ENCODE measurements at places on chromosomes 4 and X.
A peak's percentile ranks its signal among the peaks of the same experiment; 100 is the strongest.

GRCh38 chrX:17413228-17413627 lies 38.2 kb downstream of the NHS start:
- no peak for DNase-seq

DNA sequence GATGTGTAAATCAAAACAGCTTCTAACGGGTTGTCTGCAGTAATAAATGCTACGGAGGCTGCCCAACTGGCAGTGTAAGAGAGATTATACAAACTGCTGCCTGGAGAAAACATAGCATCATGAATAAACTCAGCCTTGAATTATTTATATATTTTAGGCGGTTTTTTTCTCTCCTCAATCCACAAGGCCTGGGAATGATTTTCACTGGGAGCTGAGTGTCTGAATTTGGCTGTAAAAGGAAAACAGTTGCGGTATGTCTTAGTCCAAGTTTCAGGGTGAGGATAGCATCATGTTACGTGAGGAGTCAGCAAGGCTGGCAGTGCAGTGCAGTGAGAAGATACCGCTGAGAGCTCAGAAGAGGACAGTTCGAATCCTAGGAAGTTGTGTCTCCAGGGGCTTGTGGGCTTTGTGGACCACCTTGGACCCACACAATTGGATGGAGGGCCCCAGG lies 291.5 kb upstream of the BOD1L1 start:
- no peak for DNase-seq

GRCh38 chrX:112849016-112849415 lies 8.4 kb upstream of the AMOT start:
- no peak for DNase-seq

GRCh38 chr4:5034206-5034605 lies 14.9 kb upstream of the CYTL1 start:
- no peak for DNase-seq

GRCh38 chr4:77012726-77013125 lies 63.1 kb downstream of the CCNI start:
- no peak for DNase-seq

DNA sequence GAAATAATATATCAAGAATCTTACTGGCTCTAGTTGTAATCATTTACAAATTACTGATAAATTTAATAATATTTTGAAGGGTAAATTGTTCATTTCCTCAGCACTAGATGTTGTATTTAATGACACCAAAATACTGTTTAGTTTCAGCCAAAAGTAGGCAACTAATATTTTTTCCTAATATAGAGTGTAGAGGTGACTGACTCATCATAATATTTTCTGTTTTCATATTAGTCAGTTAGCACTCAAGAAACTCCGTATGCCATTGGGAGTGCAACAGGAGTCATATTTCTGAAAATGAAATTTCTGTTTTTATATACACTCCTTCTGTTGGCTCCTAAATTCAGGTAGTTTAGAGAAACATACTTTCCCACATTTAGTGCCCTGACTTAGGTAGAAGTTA lies 36.6 kb upstream of the PTPN13 start:
- DNase-seq, result no peak

DNA sequence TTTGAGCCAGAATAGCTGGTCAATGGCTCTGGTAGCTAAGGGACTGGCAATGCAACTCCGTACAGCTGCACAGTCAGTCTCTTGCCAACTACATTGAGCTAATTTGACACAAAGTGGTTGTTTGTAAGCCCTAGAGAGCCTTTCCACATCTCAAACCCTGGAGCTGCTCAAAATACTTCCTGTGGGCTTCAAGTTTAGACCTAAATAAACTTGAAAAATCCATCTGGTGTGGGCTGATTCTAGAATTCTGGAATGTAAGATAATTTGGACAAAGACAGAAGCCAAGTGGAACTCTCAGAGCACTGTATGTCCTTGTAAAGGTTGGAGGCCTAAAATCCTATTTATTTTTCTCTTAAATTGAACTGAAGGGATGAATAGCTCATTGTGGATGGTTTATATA lies 380.8 kb downstream of the SPRY1 start:
- no peak for DNase-seq

DNA sequence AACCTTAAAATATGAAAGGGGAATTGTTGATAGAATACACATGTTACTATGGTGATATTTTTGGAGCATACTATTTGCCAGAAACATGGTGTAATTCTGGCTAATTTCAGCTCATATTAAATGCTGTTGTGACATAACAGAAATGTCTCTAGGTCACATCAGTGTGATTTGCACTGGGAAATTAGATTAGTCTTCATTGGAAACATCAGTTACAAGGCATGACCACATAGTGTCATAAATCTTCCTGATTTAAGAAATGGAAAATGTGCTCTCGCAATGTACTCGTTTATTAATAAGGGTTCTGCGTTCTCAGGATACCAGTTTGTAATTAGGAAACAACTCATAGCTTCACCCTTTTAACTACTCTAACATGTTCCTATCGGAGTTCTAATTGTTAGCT lies 72.9 kb upstream of the GYPA start:
- no peak for DNase-seq

DNA sequence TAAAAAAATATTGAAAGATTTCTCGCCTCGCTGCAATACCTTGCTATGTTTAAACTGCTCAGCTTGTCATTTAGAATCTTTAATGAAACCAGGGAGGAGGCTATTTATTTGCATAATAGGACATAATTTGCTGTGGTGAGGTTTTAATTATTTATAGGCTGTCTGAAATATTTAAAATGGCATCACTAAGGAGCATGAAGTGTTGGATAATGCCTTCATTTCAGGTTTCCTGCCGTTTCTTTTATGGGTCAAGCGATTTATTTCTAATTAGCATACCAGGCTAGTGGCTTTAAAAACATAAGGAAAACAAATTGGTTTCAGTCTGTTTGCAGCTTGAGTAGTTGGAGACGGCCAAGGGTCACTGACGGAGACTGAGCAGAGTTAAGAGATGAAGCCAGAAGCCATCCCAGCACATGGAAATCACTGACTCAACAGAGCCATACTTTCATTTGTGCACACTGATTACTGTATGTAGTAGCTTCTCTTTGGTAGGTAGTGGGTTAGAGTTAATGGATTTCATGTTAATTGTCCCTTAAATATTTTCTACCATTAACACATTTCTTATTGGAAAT lies 1962.4 kb upstream of the TENM3 start:
- DNase-seq, result no peak

DNA sequence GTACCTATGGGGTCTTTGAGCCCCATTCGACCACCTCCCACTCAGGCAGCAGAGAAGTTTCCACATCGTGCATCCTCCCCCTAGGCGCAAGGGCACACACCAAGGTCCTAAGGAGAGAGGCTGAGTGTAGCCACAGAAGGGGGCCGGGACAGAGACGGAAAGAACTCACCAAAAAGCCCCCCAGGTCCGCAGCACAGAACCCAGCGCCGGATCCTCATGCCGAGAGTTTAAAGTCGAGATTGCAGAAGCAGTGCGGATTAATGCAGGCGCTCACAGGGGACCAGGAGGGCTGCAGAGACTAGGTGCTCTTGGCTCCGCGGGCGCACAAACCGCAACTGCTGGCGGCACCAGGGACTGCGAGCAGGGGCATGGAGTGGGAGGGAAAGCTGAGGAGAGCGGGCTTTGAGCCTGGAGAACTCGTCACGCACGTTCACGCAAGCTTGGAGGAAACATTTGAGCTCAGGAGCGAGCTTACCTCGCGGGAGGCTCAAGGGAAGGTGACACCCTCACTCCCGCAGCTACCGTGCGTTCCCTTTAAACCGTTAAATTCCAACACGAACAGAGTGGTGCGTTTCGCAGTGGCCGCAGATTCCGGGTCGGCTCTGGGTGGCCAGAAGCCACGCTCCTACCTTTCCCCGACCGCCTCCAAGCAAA lies 8.5 kb downstream of the NKX3-2 start:
- no peak for DNase-seq

DNA sequence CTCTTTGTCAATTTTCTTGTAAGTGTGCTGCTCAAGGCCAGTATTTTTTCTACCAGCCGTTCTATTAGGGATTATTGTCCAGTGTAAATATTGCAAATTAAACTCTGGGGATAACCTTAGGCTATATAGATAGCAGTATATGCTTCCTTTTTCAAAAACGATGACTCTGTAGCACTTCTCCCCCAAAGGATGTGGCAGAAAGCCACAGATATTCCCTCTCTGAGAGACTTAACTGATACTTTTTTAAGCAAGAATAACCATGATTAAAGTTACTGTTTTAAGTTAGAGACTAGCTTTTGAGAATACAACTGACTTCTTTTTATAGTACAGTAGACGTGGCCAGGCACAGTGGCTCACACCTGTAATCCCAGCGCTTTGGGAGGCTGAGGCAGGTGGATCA lies 130.0 kb downstream of the FHIP1A start:
- no peak for DNase-seq

- no peak for DNase-seq
Observed at GRCh38 chr4:75973766-75974165, 17.0 kb downstream of the SDAD1 start.

- no peak for DNase-seq
Observed at GRCh38 chr4:37392521-37393255, 148.1 kb downstream of the NWD2 start.

- no peak for DNase-seq
Observed at GRCh38 chrX:153694687-153695270, 7.1 kb downstream of the SLC6A8 start.

- no peak for DNase-seq
Observed at GRCh38 chr4:78951862-78952472, 12.7 kb upstream of the PAQR3 start.

- DNase-seq, result no peak
Observed at GRCh38 chrX:2552621-2553201, 51.9 kb upstream of the DHRSX start.

DNA sequence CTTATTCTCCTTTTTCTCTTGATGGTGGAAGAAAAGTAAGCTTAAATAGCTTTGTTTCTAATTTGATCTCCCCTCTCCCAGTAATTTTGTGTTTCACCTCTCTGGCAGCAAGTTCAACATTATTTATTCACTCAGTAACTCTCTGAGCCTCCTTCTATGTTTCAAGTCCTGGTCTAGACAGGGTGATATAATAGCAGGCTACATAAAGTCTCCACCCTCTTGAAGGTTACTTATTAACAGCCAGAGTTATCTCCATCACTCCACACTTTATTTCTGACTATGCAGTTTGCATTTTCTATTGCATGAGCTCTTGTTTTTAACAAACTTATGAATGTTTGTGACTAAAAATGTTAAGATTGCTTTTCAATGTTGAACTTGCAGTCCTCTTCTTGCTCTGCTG lies 17.8 kb upstream of the ANOS1 start:
- DNase-seq, result no peak

DNA sequence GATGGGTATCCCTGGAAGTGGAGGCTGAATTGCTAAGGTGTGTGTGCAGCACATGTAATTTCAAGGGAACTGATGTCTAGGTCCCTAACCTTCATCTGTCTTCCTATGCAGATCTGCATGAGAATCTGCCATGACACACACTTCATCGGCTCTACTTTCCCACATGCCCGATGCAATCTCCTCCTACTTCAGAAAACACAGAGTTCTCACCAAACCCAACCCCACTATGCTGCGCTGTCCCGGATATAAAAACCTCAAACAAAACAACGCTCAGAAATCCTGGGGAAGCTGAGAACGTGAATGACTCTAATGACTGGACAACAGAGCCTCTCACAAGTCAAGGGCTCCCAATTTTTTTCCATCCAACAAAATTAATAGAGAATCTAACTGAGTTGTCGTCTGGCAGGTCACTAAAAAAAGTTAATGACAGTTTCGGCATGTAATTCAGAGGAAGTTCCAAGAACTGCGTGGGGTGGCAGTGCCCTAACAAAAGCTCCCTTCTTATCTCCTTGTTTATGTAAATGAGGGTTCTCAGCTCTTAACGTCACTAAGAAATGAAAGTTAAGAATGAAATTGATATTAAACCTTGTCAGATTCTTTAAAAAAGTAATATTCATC lies 39.0 kb downstream of the STX18 start:
- no peak for DNase-seq

GRCh38 chr4:165101641-165102040 lies 11.0 kb downstream of the TMEM192 start:
- DNase-seq, result no peak

DNA sequence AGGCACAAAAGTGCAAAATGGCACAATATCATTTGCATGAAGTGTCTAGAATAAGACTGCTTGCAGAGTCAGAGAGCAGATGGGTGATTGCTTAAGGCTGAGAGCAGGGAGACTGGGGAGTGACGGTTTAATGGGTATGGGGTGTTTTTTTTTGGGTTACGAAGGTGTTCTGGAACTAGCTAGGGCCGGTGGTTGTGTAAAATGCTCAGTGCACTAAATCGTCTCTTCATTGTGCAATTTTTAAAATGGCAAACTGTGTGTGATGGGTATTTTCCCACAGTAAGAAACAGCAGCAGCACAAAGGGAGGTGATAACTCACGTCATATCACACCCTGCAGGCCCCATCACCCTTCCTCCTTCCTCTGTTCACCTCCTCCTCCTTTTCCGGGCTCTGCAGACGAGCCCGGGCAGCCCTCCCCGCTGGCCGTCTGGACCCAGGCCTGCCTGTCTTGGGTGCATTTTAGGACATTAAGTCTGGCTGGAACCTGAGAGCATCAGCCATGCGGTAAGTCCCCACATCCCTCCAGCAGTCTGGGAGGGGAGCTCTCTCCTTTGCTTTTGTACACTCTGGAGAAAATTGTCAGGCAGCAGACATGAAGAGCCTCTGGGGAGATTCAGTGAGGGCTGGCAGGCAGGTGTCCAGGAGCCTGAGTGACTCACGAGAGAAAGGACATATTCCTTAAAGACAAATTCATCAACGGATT lies 42.7 kb downstream of the ASMT start:
- DNase-seq, result peak; percentile 94

GRCh38 chr4:42806303-42806835 lies 86.1 kb upstream of the GRXCR1 start:
- no peak for DNase-seq

DNA sequence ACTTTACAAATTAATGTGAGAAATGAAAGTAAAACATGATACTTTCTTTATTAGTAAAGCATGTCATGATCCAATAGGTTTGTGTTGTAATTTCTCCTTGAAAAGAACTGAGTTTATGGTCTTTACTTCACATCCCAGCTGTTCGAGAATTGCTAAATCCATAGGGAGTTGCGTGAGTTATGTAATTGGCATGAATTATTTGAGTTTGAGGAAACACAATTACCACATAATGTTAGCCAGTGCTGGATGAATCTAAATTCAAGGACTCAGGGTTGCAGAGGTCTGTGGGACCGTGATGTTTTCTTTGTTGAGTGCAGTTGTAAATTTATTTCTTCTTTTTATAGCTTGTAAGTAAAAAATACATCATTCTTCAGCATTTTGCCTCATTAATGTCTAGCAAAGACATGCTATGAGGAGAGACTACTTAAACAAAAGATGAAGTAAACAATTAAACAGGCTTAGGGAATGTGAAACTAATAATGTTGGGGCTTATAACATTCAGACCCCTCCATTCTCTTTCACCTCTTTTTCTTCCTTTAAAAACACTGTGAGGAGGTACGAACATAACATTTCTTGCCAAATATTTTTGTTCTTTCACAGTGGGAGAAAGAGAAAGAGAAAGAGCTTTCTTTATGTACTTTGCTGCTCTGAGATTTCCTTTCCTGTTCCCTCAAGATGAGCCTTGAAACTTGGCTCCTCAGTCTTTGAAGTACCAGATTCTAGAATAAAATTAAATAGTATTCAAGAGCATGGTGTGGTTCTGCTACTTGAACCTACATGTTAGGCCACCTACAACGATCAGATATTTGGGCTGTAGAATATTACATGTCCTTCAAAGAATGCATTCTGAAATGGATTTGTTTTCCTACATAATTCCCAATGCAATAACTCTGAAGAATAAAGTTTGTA lies 159.6 kb upstream of the ANK2 start:
- peak; percentile 43 for DNase-seq

All from NCI-H2171 (cell line).